ENCODE measurements at places on chromosomes 13 and 19. TPM values are rescaled to one million over a fixed set of nuclear protein-coding genes. Genes with fewer than 3 reads are reported as not detected.

GRCh38 chr19:3423183-3423829 lies 56.9 kb downstream of the NFIC start:
- no peak for DNase-seq

- DNase-seq: no peak
Observed at GRCh38 chr13:106874323-106874722, 306.4 kb upstream of the ARGLU1 start.

- peak; percentile 71 for DNase-seq
Observed at GRCh38 chr19:11159598-11160439, 4.2 kb upstream of the SPC24 start.

GRCh38 chr19:55086730-55087541 lies 11.3 kb downstream of the EPS8L1 start:
- DNase-seq: peak; percentile 96

GRCh38 chr13:107324416-107325204 lies 756.7 kb upstream of the ARGLU1 start:
- no peak for DNase-seq

Gene GNA15
- total RNA-seq: 2.9 TPM
